Nephron progenitor cell (in vitro differentiated cells): ENCODE measurements at places on chromosomes 1 and 21.
A peak's percentile ranks its signal among the peaks of the same experiment; 100 is the strongest.

GRCh38 chr1:147545133-147545532 is 3.8 kb downstream of the BCL9 start:
- no peak for DNase-seq

GRCh38 chr1:246459221-246459620 is 47.9 kb downstream of the SMYD3 start:
- no peak for DNase-seq

- DNase-seq = no peak
These were observed 22.8 kb upstream of the ZBTB21 start for GRCh38 chr21:42032968-42033367.

DNA sequence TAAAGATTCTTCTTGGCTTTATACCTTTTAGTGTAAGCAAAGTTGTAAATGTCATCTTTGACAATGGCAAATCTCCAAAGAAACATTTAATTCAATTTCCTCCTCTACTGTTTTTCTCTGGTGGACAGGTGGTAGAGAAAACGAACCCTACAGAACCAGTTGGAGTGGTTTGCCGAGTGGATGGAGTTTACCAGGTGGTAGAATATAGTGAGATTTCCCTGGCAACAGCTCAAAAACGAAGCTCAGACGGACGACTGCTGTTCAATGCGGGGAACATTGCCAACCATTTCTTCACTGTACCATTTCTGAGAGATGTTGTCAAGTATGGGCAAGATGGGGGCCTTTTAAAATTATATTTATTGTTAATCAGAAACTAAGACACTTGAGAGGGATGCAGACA is 25.8 kb downstream of the UAP1 start:
- DNase-seq = no peak

DNA sequence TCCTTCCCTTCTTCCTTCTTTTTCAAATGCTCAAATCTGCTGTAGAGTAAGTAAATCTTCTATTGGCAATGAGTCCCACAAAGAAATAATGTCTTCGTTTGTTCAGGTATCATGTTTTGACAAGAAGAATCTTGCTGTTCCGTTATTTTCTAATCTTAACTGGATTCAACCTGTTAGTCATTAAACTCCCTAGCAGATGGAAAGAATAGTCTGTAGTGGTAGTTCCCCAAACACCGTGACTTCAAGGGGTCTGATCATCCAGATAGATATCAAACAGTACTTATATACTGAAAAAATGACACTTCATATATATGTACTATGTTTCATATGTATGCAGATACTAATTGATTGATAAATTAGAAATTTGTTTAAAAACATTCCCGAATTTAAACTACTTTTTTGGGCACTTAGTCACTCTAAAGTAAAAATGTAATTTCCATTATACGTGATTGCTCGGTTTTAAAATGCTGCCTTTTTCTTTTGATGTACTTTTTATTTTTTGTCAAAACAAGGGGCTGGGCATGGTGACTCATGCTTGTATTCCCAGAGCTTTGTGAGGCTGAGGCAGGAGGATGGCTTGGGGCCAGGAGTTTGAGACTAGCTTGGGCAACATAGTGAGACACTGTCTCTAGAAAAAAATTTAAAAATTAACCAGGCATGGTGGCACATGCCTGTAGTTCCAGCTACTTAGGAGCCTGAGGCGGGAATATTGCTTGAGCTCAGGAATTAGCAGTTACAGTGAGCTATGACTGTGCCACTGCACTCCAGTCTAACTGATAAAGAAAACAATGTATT is 335.7 kb upstream of the SNX7 start:
- DNase-seq = no peak

- no peak for DNase-seq
These were observed 11.9 kb upstream of the CBR3 start for GRCh38 chr21:36122977-36123376.

DNA sequence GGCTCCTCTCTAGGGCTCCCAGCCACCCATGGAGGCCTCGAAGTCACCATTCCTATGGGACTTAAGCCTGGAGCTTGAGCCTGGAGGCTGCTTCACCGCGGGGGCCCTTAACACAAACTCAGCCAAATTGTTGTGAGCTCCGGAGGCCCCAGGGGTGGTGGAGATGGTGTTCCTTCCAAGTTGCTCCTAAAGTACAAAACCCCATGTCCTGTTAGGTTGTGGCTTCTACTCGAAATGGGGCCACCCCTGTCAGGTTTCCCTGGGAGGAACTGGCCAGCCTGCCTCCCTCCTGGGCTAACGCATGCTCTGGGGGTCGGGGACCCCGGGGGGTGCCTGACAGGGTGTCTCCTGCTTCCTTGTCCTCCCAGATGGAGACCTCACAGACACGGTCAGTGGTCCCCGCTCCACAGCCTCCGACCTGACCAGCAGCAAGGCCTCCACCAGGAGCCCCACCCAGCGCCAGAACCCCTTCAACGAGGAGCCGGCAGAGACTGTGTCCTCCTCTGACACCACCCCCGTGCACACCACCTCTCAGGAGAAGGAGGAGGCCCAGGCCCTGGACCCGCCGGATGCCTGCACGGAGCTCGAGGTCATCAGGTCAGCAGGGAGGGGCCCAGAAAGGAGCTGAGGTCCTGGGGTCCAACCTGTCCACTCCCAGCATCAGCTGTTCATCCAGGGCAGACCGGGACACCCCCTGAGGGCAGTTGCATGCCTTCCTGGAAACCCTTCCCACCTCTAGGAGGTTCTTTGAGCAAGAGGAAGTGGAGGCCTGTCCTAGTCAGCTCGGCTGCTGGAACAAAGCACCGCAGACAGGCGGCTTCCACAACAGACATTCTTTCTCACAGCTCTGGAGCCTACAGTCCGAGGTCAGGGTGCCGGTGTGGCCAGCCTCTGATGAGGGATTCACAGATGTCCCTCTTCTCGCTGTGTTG is 10.8 kb upstream of the SLC25A34 start:
- no peak for DNase-seq

GRCh38 chr1:168335500-168335899 is 54.8 kb downstream of the TBX19 start:
- DNase-seq = no peak

GRCh38 chr1:224804220-224804619 is 125.3 kb upstream of the DNAH14 start:
- DNase-seq = no peak

GRCh38 chr1:47655521-47656300 is 217.9 kb downstream of the FOXD2 start:
- no peak for DNase-seq

DNA sequence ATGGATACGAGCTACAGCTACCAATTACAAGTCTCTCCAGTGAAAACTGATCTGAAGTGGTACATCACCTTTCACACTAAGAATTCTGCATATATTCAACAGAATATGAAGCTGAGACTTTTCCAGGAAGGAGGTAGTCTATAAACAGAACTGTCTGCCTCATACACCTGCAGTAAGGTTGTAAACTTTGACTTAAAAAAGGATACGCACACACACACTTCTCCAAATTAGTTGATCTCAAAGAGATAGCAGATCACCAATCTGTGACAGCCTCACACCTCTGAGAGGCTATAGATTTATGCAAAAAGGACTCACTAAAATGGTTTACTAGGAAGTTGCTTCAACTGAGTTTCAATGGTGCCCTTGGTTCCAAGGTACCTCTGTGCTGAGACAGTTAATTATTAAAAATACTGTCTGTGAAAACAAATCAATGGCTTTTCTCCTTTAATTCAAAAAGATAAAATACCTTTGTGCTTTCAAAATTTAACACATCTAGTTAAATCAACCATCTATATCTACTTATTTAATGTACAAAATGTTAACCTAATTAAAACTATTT is 17.9 kb downstream of the ELK4 start:
- no peak for DNase-seq

GRCh38 chr1:229224308-229224707 is 46.6 kb upstream of the RAB4A start:
- DNase-seq = no peak

DNA sequence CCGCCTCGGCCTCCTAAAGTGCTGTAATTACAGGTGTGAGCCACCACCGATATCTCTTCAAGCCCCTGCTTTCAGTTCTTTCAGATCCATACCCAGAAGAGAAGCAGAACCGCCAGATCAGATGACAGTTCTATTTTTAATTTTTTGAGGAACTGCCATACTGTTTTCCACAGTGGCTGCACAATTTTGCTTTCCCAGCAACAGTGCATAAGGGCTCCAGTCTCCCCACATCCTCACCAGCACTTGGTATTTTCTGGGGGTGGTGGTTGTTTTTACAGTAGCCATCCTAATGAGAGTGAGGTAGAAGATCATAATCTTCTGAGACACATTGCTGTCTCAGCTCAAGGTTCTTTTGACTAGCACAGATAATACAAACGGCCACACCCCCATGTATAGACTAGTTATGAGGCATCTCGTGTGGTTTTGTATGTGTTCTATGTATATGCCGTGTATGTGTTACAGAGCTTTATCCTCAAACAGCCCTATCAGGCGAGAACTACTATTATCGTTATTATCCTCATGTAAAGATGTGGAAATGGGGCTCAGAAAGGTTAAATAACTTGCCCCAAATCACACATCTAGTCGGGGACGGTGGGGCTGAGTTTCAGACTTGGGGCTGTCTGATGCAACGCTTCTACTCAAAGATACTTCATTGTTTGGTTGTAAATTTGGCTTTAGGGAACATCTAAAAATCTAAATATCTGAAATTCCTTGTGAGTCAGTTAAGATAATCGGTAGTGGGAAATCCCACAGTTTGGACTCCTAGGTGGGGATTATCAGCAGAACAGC is 12.0 kb downstream of the FHAD1 start:
- no peak for DNase-seq

DNA sequence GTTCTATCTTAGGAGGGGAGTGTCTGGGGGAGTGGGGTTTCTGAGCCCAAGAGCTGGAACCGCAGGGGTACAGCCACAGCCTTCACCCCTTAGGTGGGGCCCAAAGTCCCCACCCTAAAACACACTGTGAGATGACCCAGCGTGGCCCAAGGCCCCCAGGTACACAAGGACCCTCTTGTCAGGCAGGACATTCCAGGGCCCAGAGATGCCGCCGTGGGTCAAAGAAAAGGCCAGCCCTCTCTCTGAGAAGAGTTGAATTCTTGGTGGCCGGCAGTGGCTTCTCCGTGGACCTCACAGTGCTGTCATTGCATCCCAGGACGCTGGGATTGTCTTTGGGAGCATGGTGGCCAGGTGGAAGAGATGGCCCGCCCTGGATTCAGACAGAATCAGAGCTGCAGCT is 176.3 kb upstream of the C1orf174 start:
- no peak for DNase-seq

DNA sequence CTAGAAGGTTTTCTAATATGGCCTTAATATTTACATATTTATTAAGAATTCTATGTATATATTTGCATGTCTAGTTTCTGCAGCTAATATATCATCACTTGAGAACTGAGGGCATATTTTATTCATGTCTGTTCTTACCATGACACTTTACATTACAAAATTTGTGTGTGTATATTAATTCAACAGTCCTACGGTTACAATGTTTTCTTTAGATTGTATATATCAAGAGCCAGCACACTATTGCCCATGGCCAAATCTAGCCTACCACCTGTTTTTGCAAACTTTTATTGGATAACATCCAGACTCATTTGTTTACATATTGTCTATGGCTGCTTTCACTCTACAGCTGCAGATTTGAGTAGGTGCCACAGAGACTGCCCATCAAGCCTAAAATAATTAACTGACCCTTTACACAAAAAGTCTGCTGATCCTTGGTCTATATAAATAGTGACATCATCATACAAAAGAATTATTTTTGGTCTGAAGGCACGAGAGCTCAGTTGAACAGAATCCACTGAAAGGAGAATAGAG is 577.4 kb upstream of the PBX1 start:
- DNase-seq = no peak

- DNase-seq = no peak
These were observed 62.6 kb upstream of the ACOT11 start for GRCh38 chr1:54485416-54485815.

GRCh38 chr1:76105372-76105771 is 30.8 kb downstream of the ST6GALNAC3 start:
- DNase-seq = no peak

- DNase-seq = no peak
These were observed 201.7 kb downstream of the CRB1 start for GRCh38 chr1:197469620-197470210.

DNA sequence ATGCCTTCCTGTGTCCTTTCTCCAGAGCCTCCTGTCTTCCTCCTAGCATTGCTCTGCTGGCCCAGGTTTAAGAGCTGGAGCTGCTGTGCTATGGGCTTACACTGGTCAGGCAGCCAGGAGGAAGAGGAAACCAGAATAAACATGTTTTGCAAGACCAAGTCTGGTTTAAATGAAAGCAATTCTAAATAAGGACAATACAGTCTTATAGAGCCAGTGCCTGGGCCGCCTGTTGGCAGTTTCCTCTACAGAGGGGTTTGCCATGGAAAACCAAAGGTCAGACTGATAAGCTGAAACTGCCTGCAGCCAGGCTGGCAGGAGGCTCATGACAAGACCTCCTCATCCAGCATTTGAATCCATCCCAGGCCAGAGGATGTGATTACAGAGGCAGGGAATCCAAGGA is 92.9 kb upstream of the FGGY start:
- no peak for DNase-seq

- DNase-seq = no peak
These were observed 76.5 kb downstream of the GALNT2 start for GRCh38 chr1:230143534-230143933.

DNA sequence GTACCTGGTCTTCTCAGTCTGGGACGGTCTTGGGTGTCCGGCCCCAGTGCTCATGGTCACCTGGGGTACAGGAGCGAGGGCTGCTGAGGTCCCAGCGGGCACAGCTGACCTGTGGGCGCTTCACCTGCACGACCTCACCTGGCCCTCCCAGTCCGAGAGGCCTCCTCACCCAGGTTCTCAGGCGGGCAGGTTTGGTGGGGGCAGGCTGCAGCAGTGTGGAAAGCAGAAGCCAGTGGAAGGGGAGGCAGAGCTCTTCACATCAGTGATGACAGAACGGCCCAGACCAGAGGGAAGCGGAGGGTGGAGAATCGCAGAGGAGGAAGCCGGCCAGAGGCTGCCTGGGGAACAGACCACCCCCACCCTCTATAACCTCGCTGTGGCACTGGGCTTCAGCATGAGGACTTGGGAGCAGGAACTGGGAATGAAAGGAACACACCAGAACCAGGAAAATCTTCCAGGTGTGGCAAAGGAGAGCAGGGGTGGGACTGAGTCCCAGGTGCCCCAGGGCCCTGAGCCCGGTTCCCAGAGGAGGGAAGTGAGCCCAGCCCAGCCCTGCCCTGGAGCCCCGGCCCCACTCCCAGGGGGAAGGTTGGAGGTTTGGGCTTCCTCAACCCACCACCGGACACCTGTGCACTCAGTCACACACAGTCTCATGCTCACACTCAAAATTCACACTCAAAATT is 265.2 kb upstream of the VAMP3 start:
- DNase-seq = peak; percentile 40

GRCh38 chr1:201401700-201402099 is 2.6 kb upstream of the LAD1 start:
- no peak for DNase-seq

- DNase-seq = no peak
These were observed 138.3 kb upstream of the ZBTB40 start for GRCh38 chr1:22313321-22313720.
